ENCODE measurements at places on chromosomes 12 and 14.
A peak's percentile ranks its signal among the peaks of the same experiment; 100 is the strongest.

DNA sequence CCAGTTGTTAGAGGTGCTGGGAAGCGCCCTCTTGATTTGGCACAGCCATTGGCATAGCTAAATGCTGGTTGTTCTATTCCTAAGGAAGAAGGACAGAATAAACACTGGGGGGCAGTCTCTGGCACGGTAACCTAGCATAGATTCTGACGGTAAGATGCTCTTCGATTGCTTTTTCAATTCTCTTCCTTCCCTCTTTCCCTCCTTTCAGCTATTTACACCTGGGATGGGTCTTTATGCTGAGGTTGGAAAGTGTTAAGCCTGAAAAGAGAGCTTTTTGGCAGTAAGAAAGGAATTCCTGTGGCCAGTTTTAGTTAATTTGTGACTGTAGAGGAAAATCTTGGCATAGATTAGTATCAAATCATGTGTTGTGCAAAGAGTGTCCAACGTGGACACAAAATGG, 162.8 kb downstream of the SNAPC1 start:
- DNase-seq = no peak

GRCh38 chr12:56816491-56816890, 53.4 kb downstream of the HSD17B6 start:
- no peak for DNase-seq

DNA sequence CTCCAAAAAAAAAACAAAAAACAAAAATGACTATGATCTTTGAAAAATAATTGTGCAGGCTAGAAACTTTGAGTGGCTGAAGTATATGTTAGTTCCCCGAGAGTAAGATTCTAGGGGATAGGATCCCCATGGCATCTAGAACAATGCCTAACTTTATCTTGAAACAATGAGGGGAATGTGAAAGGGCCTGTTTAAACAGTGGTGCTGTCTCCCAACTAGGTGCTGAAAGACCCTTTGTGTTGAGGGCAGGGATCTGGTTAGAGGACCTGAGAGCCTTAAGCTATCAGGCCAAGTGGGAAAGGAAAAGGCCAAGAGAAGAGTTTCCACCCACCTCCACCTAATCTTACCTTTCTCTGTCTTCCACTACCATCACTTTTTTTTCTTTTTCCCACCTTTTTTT, 6.8 kb upstream of the YLPM1 start:
- no peak for DNase-seq

- DNase-seq = no peak
Observed at GRCh38 chr12:90630006-90630405, 325.0 kb downstream of the CCER1 start.

DNA sequence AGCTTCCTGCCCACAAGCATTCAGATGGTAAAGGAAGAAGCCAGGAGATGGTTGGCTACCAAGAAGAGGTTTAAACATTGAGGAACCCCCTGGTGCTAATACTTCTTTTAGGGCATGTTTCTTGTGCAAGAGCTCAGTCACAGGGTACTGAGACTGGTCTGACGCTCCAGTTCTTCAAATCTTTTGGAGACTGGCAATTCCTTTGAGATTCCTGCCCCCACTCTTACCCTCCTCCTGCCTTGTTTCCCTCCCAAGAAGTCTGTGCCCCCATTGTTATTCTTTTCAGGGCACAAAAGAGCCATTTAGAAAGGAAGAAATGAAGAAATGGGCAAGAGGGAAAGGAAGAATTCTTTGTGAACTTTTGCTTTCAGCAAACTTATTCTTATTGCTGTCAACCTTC, 11.8 kb downstream of the A2ML1 start:
- DNase-seq = no peak

- DNase-seq = no peak
Observed at GRCh38 chr12:90268574-90268973, 559.9 kb upstream of the ATP2B1 start.

GRCh38 chr12:93434256-93434865, 7.4 kb downstream of the UBE2N start:
- no peak for DNase-seq

- DNase-seq = no peak
Observed at GRCh38 chr14:89093083-89093730, 268.8 kb downstream of the TTC8 start.

DNA sequence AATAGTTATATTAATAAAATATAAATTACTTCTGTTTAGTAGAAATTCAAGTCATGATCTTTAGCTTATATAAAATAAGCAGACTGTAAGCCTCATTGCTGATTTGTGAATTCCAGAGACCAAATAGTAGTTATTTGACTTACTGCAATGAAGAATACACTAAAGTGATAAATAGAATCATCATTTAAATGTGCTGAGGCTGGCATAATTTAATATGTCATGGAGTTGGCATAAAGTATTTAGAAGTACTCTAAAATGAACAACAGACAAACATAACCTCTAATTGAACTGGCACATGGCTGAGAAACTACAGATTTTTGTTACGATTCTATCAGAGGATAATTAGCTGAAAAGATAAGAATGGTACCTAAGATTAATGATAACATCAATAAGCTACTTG, 45.7 kb upstream of the TRHDE start:
- DNase-seq = no peak

- peak; percentile 65 for DNase-seq
Observed at GRCh38 chr12:131950182-131950913, 606 bp downstream of the EP400 start.

DNA sequence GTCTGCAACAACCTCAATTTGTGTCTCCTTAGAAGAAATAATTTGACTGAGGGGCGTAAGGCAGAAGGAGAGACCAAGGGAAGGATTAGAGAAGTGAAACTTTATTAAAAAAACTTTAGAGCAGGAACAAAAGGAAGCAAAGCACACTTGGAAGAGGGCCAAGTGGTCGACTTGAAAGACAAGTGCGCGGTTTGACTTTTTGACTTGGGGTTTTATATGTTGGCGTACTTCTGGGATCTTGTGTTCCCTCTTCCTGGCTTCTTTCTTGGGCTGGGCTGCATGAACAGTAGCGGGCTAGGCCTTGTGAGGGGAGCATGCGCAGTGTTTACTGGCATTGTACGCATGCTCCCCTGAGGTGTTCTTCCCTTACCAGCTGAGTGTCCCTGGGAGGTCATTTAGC, 369.3 kb upstream of the DCN start:
- no peak for DNase-seq

GRCh38 chr14:81400852-81401251, 728 bp upstream of the STON2 start:
- no peak for DNase-seq

GRCh38 chr12:11880381-11880780, 190.4 kb upstream of the BCL2L14 start:
- no peak for DNase-seq

GRCh38 chr12:14716848-14717444, 20.5 kb upstream of the GUCY2C start:
- peak; percentile 37 for DNase-seq

DNA sequence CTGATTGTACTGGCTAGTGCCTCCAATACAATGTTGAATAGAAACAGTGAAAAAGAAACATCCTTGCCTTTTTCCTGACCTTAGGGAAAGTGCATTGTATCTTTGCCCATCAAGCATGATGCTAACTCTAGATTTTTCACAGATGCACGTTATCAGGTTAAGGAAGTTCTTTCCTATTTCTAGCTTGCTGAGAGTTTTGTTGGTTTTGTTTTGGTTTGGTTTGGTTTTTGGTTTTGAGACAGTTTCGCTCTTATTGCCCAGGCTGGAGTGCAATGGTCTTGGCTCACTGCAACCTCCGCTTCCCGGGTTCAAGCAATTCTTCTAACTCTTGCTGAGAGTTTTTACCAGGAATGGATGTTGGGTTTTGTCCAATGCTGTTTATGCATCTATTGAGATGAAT, 89.0 kb downstream of the BRMS1L start:
- no peak for DNase-seq

DNA sequence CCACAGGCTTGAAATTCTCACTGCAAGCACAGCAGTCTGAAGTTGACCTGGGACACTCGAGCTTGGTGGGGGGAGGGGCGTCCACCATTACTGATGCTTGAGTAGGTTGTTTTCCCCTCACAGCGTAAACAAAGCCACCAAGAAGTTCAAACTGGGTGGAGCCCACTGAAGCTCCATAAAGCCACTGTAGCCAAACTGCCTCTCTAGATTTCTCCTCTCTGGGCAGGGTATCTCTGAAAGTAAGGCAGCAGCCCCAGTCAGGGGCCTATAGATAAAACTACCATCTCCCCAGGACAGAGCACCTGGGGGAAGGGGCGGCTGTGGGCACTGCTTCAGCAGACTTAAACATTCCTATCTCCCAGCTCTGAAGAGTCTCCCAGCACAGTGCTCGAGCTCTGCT, 31.7 kb upstream of the ST8SIA1 start:
- no peak for DNase-seq

- peak; percentile 45 for DNase-seq
Observed at GRCh38 chr14:78970677-78971076, 800.5 kb downstream of the NRXN3 start.

- DNase-seq = no peak
Observed at GRCh38 chr14:104699426-104699748, 10.0 kb downstream of the INF2 start.

DNA sequence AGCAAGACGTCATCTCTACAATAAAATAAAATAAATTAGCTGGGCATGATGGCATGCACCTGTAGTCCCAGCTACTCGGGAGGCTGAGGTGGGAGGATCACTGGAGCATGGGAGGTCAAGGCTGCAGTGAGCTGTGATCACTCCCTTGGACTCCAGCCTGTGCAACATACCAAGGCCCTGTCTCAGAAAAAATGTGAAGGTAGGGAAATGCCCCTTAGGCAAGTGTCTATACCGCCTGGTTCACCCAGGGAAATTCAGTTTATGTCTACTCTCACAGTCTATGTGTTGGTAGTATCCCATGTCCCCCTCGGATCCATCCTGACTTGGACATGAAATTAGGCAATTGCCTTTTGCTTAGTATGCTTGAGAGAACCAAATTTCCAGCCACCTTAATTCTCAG, 88.4 kb upstream of the TMEM132C start:
- DNase-seq = no peak

- DNase-seq = no peak
Observed at GRCh38 chr14:41859336-41859735, 252.7 kb downstream of the LRFN5 start.

- no peak for DNase-seq
Observed at GRCh38 chr14:36365766-36366165, 45.3 kb upstream of the MBIP start.

GRCh38 chr12:42910656-42911055, 321.1 kb upstream of the PRICKLE1 start:
- DNase-seq = no peak

GRCh38 chr14:75915045-75915444, 66.8 kb downstream of the TGFB3 start:
- DNase-seq = no peak

- DNase-seq = no peak
Observed at GRCh38 chr12:120238839-120239445, 26.6 kb downstream of the PXN start.

DNA sequence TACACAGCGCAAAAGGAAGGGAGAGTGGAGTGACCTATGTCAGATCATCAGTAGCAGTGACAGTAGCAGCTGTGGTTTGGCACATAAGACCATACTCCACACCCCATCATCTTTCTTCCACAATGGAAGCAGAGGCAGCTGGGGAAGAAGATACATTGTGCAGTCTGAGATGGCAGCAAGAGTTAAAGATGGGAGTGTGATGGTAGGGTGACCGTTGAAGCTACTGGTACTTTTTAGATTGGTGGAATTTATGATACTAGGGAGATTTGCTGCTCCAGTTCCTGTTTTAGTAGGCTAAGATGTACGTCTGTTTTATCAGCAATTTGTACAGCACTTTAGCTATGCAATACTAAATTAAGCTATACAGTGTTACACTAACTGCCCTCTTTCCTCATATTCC, 291.0 kb downstream of the FUT8 start:
- DNase-seq = no peak

Measured in glutamatergic neuron (in vitro differentiated cells).